ENCODE measurements at places on chromosomes 6 and 20. TPM values are rescaled to one million over a fixed set of nuclear protein-coding genes. Genes with fewer than 3 reads are reported as not detected.

COL21A1 gene
- total RNA-seq = 1.0 TPM

GRM1 gene
- 0.08 TPM for total RNA-seq

TRDN gene
- total RNA-seq = not detected

CYP24A1 gene
- total RNA-seq = 2.1 TPM

DOK5 gene
- total RNA-seq = 2.1 TPM

FOXA2 gene
- total RNA-seq = 0.91 TPM

Measured in epithelial cell of alveolus of lung (primary cell).